ENCODE measurements at places on chromosomes 1 and 21.

- no peak for DNase-seq
Observed at GRCh38 chr1:239758756-239759155, 332.9 kb upstream of the FMN2 start.

DNA sequence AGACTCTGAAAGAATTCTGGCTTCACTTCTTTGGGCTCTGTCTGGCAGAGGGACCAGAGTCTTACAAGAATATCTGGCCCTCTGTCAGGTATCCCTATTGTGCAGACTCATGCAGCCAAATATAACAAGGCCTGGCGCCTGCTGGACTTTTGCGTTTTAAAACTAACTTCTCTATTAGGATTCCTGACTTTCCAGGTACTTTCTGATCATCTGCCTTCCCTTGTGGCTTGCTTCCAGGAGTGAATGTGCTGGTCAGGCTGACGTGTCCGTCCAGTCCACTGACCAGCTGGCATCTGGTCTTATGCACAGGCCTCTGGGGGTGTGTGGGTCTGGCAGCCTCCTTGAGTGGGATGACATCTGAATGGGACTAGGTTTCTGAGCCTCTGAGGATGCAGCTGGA lies 8.6 kb upstream of the RAB29 start:
- peak; percentile 12 for DNase-seq

DNA sequence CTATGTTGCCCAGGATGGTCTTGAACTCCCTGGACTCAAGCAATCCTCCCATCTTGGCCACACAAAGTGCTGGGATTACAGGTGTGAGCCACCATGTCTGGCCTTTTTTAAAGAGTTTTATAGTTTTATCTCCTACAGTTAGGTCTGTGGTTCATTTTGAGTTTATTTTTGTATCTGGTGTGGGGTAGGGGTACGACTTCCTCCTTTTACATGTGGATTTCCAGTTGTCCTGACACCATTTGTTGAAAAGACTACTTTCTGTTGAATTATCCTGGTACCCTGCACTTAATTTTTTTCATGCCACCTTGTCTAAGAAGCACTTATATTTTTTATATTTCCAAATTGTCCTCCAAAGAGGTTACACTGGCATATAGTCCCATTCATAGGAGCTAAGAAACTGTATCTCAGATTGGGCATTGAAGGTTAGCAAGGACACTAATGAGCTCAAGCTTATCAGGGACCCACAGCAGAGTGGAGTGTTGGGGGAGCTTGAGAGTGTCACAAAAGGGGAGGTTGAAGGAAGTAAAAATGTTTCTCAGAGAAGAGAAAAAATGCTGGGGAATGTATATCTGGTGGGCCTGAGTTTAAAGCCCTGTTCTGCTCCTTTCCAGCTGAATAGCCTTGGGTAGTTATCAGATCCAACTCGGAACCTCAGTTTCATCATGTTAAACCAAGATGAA lies 23.4 kb upstream of the MEF2D start:
- DNase-seq, result no peak

GRCh38 chr1:74197255-74197654 lies 721 bp downstream of the LRRIQ3 start:
- no peak for DNase-seq

GRCh38 chr1:231188072-231188471 lies 26.2 kb downstream of the TRIM67 start:
- DNase-seq, result no peak

- no peak for DNase-seq
Observed at GRCh38 chr1:200354243-200354642, 55.6 kb downstream of the ZNF281 start.

GRCh38 chr1:110520827-110521226 lies 1.9 kb upstream of the KCNA10 start:
- no peak for DNase-seq

DNA sequence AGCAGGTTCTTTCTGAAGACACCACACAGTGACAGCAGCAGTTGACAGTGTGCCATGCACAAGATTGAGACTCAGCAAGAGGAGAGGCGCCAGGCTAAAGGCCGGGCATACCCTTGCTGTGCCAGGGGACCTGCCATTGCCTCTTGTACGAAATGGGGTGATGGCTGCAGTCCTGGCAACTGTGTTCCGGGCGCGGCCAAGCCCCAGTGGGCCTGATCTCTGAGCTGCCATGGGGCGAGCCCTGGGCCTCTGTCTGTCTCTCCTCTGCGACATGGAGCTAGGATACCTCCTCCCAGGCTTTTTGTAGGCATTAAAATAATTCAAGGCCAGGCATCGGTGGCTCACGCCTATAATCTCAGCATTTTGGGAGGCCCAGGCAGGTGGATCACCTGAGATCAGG lies 9.6 kb upstream of the TRAPPC10 start:
- no peak for DNase-seq

- DNase-seq, result no peak
Observed at GRCh38 chr1:218456444-218456843, 111.3 kb downstream of the TGFB2 start.

DNA sequence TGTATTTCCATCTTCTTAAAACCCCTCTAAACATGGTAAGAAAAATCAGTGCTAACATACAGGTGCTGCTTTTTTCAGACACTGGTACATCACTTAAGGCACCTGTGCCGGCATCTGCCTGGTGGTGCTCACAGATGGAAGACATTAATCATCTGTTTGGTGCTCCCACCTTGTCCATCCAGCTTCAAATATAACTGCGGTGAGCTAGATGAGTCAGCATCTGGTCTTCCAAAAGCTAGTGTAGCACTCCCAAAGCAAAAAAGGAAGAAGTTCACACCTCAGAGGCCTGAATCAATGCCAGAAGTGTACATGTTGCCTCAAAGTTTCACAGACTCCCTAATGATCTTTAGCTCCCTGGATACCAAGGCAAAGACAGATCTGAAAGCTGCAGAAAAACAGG lies 44.4 kb downstream of the TM2D1 start:
- no peak for DNase-seq

DNA sequence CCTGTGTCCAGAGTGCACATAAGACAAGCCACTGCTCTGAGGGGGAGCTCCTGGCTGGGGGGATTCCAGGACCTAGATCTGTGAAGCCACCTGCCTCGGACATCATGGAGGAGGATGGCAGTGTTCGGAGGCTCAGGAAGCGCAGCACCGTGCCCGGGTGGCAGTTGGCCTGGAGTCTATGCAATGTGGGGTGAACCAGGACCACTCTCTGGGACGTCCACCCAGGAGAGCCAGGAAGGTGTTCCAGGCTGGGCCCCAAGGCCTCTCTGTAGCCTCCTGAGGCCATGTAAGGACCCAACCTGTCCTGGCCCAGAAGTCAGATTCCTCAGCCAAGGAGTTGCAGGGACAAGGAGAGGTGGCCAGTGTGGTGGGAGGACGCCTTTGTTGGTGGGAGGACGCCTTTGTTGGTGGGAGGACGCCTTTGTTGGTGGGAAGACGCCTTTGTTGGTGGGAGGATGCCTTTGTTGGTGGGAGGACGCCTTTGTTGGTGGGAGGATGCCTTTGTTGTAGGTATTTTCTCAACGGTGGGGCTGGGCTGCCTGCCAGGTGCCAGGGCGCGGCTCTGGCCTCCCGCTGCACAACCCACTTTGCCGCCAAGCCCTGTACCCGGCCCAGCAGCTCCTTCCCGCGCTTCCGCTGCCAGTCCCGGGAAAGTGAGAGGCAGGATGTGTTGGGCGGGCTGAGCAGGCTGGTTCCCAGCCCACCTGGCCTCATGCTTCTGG lies 30.6 kb upstream of the BMP8B start:
- DNase-seq, result no peak

GRCh38 chr1:1189111-1189510 lies 15.4 kb downstream of the TTLL10 start:
- no peak for DNase-seq

GRCh38 chr1:183023146-183023600 lies at the start of gene LAMC1:
TSS of gene LAMC1 (plus strand) at chr1:183023420. CDS start at chr1:183023717, 297 bp downstream.
- peak; percentile 88 for DNase-seq

DNA sequence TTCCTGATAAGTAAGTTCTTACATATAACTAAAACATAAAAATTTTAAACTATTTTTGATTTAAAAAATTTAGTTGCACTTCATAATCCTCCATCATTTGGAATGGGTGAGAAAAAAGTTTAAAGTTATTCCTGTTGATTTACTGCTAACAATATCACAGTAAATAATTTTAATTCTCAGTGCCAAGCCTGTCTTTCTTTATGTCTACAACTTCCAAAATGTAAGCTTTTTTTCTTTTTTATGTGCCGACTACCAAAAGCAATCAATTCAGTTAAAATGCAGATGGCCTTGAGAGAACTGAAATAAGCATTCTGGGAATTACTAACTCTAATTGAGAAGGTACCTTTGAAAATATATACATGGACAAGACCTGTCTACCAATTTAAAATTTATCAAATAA lies 1224.3 kb upstream of the B3GALT2 start:
- no peak for DNase-seq

DNA sequence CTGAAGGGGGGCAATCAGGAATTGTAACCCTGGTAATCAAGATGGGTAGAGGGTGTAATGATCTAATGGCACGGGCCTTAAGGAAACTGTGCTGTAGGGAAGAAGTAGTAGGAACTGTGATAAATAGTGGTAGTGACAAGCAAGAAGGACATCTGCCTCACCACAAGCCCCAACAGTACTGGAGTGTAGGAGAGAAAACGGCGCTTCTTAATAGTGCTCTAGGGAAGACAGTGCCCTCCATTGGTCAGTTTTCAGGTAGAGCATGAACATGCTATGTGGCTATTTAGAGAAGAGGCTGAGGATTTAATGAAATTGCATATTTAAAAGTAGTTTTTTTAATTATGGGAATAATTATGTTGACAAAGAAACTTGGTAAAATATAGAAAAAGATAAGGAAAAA lies 32.2 kb downstream of the SLC30A7 start:
- DNase-seq, result no peak

- DNase-seq, result peak; percentile 16
Observed at GRCh38 chr1:154353460-154353904, 28.2 kb downstream of the ATP8B2 start.

DNA sequence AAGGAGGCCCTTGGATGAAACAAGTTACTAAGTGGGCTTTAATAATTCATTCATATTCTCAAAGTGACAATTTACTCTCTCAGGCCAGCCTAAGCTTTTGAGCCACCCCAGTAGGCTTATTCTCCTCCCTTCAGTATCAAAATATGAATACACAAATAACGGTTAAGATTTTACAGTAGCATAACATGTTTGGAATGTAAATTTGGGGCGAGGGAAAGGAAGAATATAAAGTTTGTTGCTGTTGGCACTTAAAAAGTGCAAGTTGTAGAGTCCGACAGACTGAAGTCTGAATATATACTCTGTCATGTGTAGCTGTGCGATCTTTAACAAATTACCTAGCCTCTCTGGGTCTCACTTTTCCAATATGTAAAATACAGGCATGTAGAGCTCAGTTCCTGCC lies 22.6 kb upstream of the MYSM1 start:
- no peak for DNase-seq

DNA sequence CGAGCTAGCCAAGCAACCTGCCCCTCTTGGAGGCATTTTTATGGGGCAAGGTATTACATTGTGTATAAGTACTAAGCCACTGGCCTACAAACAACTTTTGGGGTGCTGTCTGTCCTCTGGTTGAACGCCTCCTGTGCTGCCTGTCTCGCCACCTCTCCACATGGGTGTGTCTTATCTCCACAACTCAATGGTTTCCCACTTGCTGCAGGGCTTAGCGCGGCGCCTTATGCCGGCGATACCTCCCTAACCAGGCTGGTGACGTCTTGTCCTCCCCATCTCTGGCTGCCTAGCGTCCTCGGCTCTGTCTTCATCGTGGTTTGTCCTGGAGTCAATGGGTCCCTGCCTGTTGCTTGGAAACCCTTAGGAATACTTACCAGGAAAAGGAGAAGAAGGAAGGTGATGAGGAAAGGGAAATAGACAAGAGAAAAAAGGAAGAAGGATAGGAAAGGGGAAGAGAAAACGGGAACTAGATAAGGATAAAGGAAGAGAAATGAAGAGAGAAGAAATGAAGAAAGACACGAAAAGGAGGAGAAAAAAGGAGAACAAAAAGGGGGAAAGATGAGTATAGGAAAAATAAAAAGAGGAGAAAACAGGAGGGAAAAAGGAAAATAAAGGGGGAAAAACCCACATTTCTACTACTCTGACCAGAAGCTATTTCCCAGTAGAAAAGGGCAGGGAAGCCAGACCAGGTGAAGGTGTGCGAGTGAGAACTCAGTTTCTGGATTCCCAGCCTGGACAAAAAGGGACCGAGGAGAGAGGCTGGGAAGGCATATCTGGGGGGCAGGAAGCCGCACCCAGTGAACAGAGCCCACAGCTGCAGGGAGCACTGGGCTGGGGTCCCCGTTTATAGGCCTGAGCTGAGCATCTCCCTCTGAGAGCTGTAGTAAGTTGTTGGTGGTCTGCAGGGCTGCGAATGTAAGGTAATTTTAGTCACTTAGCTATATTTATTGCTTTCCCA lies 86.2 kb downstream of the CLIC6 start:
- no peak for DNase-seq

- no peak for DNase-seq
Observed at GRCh38 chr1:237756304-237756967, 134.3 kb downstream of the ZP4 start.

DNA sequence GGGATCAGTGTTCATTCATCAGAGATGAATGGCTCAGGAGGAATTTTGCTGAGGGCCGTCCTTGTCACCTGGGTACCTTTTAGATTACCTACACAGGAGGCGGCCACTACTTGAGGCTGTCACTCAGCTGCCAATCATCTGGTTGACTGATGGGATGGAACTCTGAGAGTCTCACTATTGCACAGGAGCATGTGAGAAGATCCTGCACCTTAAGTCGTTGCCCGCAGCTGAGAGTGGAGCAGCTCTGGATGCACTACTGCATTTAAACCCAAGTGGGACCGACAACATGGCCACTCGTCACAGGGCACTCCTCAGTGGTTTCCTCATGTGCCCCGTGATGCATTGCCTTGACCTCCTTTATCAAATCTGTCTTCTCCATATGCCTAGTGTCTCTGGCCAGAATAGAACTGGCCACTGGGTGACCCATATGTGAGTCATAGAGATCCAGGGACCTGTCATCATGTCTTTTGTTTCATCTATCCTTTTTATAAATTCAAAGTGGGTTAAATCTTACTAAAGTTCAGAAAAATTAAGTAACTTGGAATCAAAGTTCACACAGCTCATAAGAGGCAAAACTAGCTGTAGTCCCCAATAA lies 165.5 kb downstream of the ZSCAN20 start:
- DNase-seq, result no peak

DNA sequence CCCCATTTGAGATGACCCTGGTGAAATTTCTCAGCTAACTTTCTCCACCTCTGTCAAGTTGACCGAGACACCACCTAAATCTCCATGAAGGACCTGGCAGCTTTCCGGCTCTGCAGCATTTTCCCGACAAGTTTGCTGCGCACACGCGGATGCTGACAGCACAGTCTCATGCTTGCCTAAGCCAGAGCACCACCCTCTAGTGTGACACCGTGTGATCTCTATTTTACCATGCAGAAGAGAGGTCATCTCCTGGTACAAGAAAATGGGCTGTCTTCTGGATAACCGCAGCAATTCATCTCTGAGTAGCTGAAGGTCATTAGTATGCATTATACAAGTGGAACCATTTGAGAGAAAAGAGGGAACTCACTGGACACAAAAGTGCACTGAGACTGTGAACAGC lies 38.9 kb upstream of the H6PD start:
- no peak for DNase-seq

DNA sequence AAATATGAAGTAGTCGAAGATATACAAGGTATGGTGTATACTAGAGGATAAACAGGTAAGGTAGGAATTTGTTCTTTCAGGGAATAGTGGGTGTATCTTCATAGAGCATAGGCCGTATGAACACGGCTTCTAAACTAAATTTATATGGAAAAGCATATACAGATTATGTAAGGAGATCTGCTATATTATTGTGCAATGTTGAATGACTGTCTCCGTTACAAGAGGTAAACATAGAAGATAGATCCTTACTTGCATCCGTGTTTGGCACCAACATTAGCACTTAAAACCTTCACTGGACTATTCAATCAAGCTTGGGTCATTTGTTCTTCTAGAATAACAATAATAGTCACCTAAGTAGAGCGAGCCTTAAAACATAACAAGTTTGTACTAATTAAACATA lies 45.9 kb downstream of the CLEC20A start:
- DNase-seq, result no peak

Data from PC-9 (cell line).